Camera-type eye (tissue), 1 donor: ENCODE measurements at places on chromosomes 5 and 9. TPM values are rescaled to one million over a fixed set of nuclear protein-coding genes. Genes with fewer than 3 reads are reported as not detected.

Gene PPP3R2
- total RNA-seq, result 0.82 TPM

Gene TGFBI
- 191 TPM for total RNA-seq

Gene NUDT12
- total RNA-seq, result 31.4 TPM

Gene CDH6
- 36.2 TPM for total RNA-seq

Gene MSMP
- 2.3 TPM for total RNA-seq

Gene SLC34A1
- not detected for total RNA-seq

Gene OLFML2A
- total RNA-seq, result 62.5 TPM

Gene PLCXD3
- 2.4 TPM for total RNA-seq

Gene PDE8B
- 5.7 TPM for total RNA-seq

Gene SELENOP
- total RNA-seq, result 304 TPM

Gene ARSI
- total RNA-seq, result 23.5 TPM

Gene ENTPD8
- 0.60 TPM for total RNA-seq

Gene CA9
- total RNA-seq, result 0.88 TPM

Gene SPRY4
- total RNA-seq, result 12.1 TPM

Gene CCDC192
- total RNA-seq, result not detected

Gene ANKRD34B
- not detected for total RNA-seq

Gene TOR1B
- total RNA-seq, result 43.3 TPM

Gene TEX48
- not detected for total RNA-seq

Gene MYMK
- 2.1 TPM for total RNA-seq
